ENCODE measurements at places on chromosomes 3 and 15. TPM values are rescaled to one million over a fixed set of nuclear protein-coding genes. Genes with fewer than 3 reads are reported as not detected.

DNA sequence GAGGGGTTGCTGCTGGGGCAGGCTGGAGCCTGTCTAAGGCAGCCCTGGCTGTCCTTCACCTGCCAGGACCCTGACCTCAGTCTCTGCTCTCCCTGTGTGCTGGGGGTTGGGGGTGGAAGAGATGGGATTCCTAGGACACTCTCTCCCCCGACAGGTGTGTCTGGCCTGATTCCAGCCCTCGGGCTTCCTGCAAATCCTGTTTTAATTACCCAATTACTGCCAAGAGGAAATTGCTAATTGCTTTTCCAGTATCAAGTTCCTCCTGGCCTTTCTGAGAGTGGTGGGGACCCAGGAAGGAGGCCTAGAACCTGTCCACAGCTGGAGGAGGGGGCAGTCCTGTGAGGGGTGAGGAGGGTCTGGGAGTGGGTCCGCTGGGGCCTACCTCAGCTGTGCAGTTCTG is 15.8 kb downstream of the PLXNA1 start:
- no peak for DNase-seq

DNA sequence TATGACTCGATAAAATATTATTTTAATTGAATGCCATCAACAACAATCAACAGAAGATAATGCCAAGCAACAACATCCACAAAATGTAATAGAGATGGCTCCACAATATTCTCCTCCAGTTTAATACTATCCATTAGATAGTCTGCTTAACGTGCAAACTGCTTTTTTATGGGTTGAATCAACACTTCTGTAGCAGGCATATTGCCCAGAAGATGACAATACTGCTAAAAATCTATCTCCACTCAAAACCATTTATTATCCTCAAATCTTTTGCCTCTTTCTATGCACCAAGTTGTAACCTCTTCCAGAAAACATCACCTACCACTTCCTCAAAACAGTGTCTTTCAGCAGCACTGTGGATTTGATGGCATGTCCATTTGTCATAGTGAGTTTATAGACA is 295.7 kb upstream of the LMCD1 start:
- no peak for DNase-seq

DNA sequence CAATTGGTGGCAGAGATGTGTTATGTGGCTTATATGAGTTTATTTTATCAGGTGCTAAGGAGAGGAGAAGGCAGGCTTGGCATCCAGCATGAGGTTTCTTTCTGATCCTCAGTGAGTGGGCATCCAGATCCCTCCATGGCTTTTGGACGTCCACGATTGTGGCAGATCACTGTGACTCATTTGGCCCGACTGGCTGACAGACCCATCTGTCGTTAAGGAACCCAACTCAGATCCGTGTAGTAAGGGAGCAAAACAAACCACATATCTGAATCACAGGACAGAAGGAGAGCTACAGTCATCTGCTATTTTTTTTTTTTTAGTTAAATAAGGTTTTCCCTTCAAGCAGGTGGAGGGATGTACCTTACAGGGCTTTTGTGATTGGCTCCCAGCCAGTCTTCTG is 197.0 kb upstream of the KCNH8 start:
- no peak for DNase-seq

DNA sequence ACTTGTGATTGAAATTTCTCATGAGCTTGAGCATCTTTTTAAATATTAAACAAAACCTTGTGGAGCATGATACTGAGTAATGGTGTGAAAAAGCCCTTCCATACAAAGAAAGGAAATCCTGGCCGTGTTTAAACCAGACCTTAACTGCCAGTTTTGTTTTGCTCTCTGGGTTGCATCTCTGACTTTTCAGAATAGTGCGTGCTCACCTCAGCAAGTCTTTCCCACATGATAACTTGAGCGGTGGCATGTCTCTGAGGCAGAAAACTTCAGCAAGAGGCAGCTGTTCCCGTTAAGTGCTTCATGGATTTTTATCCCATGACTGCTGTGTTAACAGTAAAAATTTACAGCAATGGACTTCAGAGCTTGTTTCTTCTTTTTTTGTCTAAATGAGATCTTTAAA is 393.3 kb downstream of the FEZF2 start:
- DNase-seq, result no peak

DNA sequence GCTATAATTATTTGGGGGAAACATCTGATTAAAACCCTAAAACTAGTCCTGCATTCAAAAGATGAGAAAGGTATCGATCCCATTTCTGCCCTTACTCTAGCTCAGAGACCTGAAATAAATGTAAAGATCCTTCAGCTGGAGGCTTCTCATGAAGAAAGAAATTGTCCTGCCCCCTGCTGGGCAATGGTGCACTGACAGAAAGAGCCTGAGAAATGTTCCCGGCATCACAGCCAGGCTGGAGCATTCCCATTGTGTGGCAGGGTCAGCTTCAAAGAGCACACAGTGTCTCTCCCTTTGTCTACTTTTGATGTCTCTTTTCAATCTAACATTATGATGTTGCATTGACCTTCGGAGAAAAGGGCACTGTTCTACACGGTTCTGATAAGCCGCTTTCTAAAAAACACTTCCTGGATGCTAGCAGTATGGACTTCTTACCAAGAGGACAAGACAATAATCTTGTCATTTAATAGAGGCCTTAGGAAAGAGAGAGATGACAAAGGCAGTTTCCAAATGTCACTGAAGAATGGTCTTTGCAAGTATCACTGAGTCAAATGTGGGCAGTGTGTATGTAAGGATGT is 287.5 kb downstream of the MAGI1 start:
- DNase-seq, result no peak

GRCh38 chr3:119013951-119014350 is 20.7 kb downstream of the IGSF11 start:
- DNase-seq, result peak; percentile 33

GRCh38 chr3:69226071-69226470 is 103.7 kb upstream of the LMOD3 start:
- DNase-seq, result no peak

- no peak for DNase-seq
Measured at GRCh38 chr3:195570344-195570743, 13.4 kb downstream of the APOD start.

DNA sequence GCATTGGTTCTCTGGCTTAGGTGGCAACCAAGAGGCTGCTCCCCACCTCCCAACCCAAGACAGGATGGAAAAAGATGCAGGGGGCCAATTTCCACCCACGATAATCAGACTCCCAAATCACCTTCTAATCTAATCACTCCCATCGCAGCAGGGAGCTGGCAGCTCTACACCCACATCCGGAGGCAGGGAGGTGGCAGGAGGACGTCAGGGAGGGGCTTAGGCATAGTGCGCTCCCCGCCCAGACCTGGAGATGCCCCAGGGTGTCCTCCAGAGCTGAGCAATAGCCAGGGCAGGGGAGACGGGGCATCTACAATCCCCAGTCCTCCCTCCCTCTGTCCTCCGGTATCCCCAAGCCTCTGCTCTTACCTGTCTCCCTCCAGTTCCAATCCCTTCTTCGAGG is 70.5 kb upstream of the SEC13 start:
- peak; percentile 57 for DNase-seq

GRCh38 chr3:16485395-16485992 is 28.0 kb downstream of the RFTN1 start:
- DNase-seq, result no peak

DNA sequence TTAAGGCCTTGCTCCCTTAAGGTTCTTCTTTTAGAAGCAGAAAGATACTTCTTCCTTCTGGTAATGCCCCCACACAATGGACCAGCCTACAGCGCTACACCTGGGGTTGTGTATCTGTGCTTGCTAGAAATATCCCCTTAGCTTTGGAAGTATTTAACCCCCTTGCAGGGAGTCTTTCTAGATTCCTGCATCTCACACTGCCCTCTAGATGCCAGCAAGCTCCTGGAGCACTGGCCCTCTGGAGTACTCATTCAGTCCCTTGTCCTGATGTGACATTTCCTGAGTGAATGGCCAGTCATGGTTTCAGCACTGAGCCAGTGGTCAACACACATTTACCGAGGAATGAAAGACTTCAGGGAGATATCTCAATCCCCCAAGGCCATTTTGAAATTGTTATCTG is 30.4 kb upstream of the RBP2 start:
- DNase-seq, result no peak

- DNase-seq, result no peak
Measured at GRCh38 chr3:96900031-96900430, 85.6 kb downstream of the EPHA6 start.

GRCh38 chr3:90031121-90031520 is 923.7 kb downstream of the EPHA3 start:
- no peak for DNase-seq

DNA sequence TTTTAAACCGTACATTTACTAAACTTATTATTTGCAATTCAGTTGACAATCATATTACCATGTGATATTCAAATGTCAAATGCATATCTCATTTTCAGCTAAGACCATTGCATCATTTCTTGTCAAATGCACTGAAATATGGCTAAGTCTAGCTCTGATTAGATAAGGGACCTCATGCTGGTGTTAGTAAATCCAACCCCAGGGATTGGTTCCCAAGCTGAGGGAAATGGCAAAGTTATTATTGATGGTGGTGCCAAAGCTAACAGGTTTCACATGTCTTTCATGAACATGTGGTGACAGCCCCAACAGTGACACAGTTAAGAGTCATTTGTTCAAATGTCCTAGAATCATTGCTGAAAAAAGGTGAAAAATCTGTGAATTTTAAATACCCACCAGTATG is 641.1 kb downstream of the MECOM start:
- DNase-seq, result no peak

GRCh38 chr15:78641749-78642275 is 802 bp upstream of the CHRNB4 start:
- DNase-seq, result no peak

- DNase-seq, result no peak
Measured at GRCh38 chr3:196120291-196120951, 38.5 kb upstream of the TFRC start.

GRCh38 chr3:133208184-133208583 is 170.0 kb downstream of the TMEM108 start:
- no peak for DNase-seq

DNA sequence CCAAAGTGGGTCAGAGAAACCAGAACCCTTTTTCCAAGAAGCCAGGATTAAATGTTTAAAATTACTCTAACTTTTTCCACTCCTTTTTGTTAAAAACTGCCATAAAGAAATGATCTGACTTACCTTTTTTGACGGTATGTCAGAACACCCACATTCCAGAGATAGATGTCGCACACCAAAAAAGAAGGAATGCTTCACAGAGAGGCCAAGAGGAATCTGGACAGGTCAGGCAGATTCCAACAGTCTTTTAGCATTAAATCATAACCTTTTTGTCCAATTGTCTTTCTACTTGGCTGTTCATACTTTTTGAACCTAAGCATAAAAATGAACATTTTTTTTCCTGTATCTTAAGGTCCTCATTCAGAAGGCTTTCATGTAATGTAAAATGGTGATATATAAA is 846.9 kb downstream of the NSUN3 start:
- no peak for DNase-seq

- no peak for DNase-seq
Measured at GRCh38 chr15:38660738-38661137, 96.1 kb upstream of the RASGRP1 start.

DNA sequence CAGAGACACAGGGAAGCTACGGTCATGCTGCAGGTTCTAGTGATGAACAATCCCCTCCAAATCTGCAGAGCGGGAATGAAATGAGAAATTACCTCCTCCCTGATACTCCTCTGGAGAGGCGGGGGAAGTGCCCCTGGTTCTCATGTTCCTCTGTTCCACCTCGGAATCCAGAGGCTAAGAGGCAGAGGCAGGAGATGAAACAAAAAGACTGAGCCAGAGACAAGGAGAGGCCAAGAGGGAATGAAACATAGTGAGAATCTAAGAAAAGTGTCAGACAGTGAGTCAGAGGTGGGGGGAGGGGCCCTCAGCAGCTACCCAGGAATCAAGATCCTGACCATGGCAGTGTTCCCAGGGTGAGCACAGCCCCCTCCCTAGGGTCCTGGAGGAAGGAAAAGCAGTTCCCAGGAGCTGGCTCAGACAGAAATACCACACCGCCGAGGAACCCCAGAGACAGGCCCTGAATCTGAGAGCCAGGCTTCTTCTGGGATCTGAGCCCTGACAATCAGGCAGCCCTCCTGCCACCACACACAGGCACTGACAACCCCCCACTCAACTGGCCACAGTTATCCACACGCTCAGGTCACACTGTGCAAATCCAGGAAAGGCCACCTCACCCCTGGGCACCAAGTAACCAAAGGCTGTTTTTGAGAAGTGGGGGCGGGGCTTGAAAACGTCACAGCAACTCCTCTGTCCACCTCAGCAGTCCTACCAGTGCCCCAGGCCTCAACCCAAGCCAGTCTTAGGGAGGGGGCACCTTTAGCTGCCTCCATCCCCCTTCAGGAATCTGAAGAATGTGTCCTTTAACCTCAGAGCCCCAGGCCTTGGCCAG is 2.4 kb downstream of the CSRNP1 start:
- peak; percentile 89 for DNase-seq

DNA sequence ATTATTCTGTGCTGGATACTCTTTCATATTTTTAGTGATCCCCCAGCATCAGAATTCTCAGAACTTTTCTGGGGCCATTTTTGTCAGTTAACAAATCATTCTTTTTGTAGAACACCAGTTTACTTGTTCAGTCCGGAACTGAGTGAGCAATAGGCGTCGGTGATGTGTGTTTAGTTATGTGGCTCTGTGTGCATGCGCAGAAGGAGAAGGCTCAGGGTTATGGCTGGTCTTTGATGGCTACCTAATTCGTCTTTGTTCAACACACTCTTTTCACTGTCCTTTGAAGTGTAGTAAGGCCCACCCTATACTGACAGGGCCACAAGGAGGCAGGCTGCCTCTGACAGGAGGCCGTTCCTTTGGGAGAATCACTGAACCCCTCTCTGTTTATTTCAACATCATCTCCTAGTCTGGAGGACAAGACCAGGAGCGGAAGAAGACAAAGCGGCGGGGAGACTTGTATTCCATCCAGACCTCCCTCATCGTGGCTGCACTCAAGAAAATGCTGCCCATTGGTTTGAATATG is 158.2 kb upstream of the CHRM5 start:
- DNase-seq, result no peak

- DNase-seq, result no peak
Measured at GRCh38 chr3:59791774-59792308, 742.0 kb upstream of the CFAP20DC start.

Gene TMEM266
- 2.5 TPM for polyA plus RNA-seq

Gene BCHE
- 38.1 TPM for polyA plus RNA-seq

Gene CFAP100
- polyA plus RNA-seq, result 7.9 TPM

Gene DET1
- 16.9 TPM for polyA plus RNA-seq

Gene SLC22A13
- polyA plus RNA-seq, result 0.40 TPM

All from left lung (tissue), 14 donors.